ENCODE measurements at places on chromosomes 3 and 15.

DNA sequence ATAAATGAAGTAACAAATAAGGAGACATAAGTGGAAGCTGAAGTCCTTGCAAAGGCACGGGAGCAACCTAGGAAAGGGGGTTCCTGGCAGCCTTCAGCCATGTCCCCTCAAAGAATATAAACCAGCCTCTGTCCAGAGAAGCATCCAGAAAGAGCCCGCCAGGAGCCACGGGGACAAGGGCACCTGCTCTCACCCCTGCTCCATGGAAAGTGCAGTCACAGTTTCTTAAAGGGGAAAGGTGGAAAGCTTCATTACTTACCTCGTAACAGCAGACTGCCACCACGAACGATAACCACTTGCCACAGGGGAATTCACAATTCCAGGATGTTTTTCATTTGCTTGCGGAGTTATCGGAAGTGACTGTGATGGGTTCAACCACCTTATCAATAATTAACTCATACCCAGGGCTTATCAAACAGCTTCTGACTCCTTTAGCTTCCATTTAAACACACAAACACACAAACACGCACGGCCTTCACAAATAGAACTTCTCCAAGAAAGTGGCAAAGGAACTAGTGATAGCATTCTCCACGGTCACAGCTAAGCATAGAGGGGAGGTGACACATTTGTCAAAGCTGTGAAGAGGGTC is 134.2 kb upstream of the IGF1R start:
- no peak for DNase-seq

DNA sequence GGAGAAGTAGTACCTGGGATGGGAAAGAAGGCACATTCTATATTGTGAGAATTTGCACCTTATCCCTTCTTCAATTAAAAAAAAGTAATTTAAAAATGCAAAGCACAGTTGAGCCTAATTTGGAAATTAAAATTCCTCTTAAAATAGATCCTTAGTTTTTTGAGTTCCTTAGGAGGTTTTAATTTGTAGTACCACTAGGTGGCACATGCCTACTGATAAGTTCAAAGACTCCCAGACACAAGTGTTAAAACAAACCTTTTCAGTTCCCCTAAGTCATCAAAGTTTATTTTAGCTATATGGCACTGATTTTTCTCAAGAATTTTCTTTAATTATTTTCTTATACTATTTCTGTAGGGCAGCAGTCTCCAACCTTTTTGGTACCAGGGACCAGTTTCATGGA is 127.6 kb upstream of the AZI2 start:
- peak; percentile 54 for DNase-seq

DNA sequence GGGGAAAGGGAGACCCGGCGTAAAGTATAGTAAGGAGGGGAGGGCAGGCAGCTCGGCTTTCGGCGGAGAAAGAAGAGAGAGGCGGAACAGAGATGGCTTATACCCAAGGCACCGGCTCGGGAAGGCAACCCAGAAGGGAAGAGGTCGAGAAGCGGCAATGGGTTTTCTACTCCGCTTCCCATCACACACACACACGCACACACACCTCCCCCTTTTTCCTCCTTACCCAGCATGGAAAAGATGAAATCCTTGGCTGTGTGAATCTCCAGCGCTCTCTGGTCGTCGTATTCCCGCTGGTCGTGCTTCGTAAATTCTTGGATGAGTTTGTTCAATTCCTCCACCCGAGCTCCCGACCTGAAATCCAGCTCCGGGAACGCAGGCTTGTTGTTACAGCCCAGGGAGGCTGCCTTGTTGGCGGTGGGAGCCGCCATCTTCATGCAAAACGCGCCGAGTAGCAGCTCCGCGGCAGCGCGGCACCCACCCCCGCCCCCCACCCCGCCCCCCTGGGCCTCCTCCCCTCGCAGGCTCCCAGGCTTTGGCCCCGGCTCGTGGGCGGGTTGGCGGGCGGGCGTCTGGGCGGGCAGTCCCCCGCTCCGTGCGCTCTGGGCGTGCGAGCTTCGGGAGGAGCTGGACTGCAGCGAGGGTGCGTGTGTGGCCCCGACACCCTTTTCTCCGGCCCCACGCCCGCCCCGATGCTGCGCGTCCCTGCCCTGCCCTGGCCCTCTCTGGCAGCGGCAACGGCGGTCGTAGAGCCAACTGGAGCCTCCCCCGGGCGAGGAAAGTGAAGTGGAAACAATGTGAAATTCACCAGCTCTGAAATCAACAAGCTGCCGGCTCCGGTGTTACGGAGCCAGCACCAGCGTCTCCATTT is at the start of gene MB21D2:
Gene MB21D2, minus strand, starts transcription at position 453 of the 871 bp plus-strand sequence. Its CDS starts 16 bp downstream, at position 437.
- DNase-seq, result peak; percentile 72

DNA sequence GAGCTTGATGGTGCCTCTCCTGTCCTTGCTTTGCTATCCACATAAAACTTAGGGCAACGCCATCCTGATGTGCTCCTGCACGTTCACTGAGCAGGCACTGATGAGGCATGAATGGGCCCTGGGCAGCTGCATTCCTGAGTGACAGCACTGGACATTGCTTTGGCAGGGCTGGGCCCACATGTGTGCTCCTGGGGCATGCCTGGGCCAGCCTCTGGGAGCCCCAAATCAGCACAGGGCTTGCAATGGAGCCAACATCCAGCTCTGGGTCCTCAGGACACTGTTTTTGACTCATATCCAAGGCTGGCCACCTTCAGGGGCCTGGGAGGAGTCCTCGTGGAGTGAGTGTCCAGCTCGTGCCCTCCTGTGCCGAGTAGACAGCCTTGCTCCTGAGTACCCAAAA is 5.9 kb upstream of the TKT start:
- peak; percentile 69 for DNase-seq

Measured in MCF 10A (cell line).